ENCODE measurements at places on chromosomes 6 and 20.

GRCh38 chr20:385448-385847 is 4.9 kb downstream of the TRIB3 start:
- no peak for DNase-seq

GRCh38 chr6:138235693-138236092 is 17.4 kb upstream of the PBOV1 start:
- DNase-seq: no peak

DNA sequence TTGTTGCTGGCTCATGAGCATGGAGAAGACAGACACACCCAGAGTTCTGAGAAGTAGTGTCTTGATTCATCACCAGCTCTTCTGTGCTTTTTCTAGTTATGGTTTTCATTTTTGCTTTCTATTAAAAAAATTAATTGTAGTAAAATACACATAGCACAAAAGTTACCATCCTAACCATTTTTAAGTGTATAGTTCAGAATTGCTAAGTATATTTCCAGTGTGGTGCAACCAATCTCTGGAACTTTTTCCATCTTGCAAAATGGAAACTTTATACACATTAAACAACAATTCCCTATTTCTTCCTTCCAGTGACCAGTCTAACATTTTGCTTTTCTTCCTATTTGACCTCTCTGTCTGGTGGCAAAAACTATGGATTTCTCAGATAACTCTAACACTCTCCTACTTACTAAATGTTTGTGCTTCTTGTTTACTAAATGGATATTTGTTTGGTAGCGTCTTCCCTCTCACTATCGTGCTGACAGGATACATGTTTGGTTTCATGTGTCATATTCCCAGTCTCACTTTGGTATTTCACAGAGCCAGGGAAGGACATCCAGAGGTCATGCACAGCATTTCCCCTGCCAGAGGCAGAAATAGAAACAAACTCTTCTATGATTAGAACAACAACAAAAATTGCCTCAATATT is 40.6 kb downstream of the TXLNB start:
- no peak for DNase-seq

- no peak for DNase-seq
These were observed 31.8 kb downstream of the CDH22 start for GRCh38 chr20:46276531-46276930.

- no peak for DNase-seq
These were observed 52.3 kb downstream of the MBOAT1 start for GRCh38 chr6:20159781-20160540.

GRCh38 chr6:38632490-38632889 is 7.2 kb downstream of the BTBD9 start:
- DNase-seq: no peak

- DNase-seq: no peak
These were observed 20.5 kb upstream of the PYGB start for GRCh38 chr20:25227317-25227831.

DNA sequence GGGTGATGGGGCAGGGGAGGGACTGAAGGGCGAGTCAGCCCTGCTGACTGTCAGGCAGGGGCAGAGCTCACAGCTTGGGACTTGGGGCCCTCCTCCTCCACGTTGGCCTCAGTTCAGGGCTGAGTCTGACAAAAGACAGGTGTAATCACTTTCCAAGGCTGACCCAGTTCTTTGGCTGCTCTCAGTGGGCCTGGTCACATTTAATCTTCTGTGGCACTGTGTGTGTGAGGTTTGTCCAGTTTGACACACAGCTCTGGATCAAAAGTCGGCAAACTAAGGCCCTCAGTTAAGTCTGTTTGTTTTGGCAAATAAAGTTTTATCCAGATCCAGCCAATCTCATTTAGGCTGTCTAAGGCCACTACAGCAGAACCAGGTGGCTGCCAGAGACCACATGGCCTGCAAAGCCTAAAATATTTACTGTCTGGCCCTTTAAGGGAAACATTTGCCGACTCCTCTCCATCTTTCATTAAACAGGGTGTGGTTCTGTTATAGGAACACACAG is 5.1 kb upstream of the MAP1LC3A start:
- DNase-seq: no peak

GRCh38 chr6:125392682-125393081 is 90.9 kb upstream of the HDDC2 start:
- no peak for DNase-seq

DNA sequence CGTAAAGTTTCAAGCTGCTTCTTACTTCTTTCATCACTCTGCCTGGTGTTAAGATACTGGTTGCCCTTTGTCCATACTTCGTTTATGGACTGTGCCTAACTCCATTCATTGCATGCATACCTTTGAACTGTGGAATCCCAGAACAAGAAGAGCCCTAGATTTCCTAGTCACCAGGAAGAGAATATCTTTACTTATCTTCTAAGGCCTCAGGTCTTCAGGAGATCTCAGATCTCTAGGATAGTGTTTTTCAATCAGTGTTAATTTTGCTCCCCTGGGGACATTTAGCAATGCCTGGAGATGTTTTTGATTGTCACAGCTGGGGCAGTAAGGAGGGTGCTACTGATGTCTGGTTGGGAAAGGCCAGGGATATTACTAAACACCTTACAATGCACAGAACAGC is 35.5 kb upstream of the GJA1 start:
- DNase-seq: no peak

DNA sequence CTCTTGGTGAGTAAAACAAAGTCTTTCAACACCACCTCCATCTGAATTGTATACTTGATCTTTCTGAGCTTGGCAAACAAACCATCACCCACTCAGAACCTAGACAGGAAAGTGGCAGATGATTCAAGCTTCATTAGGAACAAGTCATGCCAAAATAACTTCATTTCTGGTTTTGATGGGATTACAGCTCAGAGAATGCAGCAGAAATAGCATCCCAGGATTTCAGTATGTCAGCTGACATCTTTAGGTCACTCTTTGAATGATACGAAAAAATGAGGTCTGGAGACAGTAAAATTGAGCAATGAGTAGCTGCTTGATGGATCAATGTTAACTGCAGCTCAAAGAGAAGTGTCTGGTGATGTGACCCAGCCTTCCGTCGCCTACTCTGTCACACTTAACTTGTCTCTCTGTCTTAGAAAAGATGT is 92.4 kb downstream of the GJA10 start:
- DNase-seq: no peak

DNA sequence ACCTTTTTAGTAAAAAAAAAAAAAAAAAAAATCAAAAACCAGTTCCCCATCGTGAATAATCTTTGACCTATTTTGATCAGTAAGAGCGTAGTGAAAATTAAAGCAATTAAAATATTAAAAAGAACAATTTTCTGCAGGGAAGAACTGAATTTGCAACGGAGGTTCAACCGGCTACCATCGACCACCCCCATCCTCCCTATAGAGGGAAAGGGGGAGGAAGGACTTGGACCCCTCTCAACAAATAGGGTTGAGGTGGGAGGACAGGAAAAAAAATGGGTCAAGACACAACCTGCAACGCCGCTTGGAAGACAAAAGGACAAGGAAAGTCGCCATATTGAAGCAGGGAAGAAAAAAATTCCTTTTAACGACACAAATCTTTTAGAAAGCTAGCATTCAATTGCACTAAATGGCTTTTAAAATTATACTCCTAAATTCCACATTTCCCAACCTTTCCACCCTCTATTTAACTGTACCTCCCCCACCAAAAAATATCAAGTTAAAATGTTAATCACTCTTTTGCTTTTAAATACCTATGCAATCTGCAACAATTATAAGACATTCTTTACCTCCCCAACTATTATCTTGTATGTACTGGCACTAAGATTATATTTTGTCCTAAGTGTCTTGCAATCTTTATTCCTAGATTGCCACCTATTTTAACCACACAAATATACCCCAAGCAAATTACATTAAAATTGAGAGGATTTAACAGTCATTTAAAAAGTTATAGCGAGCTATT is 1.7 kb downstream of the PPP1R10 start:
- peak; percentile 70 for DNase-seq

- no peak for DNase-seq
These were observed 94.2 kb downstream of the ADAT2 start for GRCh38 chr6:143356101-143356880.

GRCh38 chr20:40499391-40499790 is 189.6 kb downstream of the MAFB start:
- no peak for DNase-seq

- DNase-seq: no peak
These were observed 27.6 kb downstream of the TINAG start for GRCh38 chr6:54335871-54336270.

- DNase-seq: no peak
These were observed 98.6 kb downstream of the OGFRL1 start for GRCh38 chr6:71387179-71387578.

GRCh38 chr6:24583463-24584381 is 62.3 kb downstream of the KIAA0319 start:
- DNase-seq: peak; percentile 70

DNA sequence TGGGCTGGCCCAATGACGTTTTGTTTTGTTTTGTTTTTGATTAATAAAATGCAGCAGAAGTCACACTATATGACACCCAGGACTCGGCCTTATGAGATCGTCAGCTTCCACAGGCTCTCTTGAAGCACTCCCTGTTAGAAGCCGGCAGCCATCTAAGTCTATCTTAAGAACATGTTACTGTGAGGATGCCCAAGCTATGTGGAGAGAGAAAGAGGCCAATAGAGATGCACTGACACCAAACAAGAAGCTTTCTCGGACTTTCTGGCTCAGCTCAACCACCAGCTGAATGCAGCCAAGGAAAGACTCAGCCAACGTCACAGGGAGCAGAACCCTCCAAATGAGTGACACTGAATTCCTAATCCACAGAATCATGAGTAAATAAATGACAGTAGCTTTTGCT is 14.0 kb downstream of the SGK1 start:
- DNase-seq: no peak

DNA sequence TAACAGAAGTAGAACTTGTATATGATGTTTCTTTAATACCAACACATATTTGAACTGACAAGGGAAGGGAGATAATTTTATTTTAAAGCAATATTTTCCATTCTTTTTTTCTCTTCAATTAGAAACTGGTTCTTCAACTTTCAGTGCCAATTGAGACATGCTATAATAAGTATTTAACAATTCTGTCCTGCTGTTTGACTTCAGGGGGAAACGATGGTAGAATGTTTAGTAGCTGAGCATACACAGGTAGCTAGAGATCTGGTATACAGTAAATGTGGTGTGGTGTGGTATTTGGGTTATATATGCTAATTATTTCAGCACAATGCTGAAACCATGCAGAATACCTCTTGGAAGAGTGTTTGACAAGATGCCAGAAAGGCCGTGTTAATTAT is 156.9 kb downstream of the ARID1B start:
- DNase-seq: no peak

GRCh38 chr6:37584654-37585522 is 85.2 kb upstream of the CCDC167 start:
- no peak for DNase-seq

- DNase-seq: no peak
These were observed 43.4 kb downstream of the PTK7 start for GRCh38 chr6:43119482-43119881.

DNA sequence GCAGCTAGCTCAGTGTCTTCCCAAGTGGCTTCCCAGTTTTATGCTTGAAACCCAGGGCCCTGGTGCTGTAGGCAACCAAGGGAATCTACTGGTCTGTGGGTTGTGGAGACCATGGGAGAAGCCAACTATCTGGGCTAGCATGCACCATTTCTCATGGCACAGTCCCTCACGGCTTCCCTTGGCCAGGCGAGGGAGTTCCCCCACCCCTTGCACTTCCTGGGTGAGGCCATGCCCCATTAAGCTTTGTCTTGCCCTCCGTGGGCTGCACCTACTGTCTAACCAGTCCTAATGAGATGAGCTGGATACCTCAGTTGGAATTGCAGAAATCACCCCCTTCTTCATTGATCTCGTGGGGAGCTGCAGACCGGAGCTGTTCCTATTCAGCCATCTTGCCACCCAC is 1152.0 kb downstream of the KHDRBS2 start:
- DNase-seq: no peak

DNA sequence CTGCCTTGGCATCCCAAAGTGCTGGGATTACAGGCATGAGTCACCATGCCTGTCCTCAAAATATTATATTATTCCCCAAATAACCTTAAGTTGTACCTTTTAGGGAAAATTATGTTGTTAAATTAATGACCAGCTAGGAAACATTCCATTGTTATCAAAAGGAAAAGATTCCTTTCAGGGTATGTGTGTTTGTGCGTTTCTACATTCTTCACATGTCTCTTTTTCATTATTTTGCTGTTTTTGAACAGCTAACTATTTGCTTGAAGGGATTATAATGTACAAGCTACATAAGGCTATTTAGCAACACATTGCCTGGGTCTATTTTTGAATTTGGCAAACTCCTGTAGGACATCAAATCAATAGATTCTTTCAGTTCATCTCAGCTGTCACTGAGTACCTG is 57.1 kb downstream of the GJA1 start:
- no peak for DNase-seq

DNA sequence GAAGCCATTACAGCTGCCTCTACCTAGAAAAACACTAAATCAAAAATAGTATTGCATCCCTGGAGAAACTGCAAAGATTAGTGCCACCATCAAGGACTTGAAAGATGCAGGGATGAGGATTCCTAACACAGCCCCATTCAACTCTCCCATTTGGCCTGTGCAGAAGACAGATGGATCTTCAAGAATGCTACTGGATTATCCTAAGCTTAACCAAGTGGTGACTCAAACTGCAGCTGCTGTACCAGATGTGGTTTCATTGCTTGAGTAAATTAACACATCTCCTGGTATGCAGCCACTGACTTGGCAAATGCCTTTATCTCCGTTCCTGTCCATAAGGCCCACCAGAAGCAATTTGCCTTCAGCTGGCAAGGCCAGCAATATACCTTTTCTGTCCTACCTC is 117.4 kb downstream of the TBC1D32 start:
- no peak for DNase-seq

- DNase-seq: peak; percentile 70
These were observed 243.7 kb downstream of the ARID1B start for GRCh38 chr6:157020881-157021343.

DNA sequence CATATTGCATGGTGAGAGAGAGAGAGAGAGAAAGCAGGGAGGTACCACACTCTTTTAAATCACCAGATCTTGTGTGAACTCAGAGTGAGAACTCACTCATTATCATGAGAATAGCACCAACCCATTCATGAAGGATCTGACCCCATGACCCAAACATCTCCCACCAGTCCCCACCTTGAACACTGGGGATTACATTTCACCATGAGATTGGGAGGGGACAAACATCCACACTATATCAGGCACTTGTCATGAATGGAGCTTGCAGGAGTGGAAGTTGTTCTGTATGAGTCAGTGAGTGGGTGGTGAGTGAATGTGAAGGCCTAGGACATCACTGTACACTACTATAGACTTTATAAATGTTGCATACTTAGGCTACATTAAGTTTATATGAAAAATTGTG is 47.7 kb upstream of the RNF182 start:
- no peak for DNase-seq

DNA sequence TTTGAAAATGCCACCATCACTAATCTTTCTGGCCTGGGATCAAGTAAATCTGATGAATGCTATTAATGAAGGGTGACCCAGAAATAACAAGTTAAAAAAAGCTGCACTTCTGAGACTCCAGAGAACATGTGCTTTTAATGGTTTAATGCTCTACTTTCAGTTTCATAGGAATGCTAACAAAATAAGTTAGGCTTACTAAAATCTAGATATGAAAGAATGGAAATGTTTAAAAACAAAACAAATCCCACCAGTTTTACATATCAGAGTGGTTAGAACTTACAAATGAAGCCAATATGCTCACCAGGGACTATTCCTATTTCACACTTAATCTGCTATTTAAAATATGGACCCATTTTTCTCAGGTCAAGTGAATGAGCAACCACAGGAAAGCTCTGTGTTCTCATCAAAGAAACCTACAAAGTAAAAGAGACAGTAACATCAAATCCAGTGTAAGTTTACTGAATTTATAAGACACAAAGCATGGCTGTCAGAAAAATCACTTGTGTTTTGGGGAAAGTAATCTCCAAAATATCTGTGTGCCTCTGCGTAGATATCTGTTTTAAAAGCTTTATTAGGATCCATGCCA is 40.3 kb downstream of the FYN start:
- no peak for DNase-seq
